LoVo (cell line): ENCODE measurements at places on chromosomes 2 and 18.

DNA sequence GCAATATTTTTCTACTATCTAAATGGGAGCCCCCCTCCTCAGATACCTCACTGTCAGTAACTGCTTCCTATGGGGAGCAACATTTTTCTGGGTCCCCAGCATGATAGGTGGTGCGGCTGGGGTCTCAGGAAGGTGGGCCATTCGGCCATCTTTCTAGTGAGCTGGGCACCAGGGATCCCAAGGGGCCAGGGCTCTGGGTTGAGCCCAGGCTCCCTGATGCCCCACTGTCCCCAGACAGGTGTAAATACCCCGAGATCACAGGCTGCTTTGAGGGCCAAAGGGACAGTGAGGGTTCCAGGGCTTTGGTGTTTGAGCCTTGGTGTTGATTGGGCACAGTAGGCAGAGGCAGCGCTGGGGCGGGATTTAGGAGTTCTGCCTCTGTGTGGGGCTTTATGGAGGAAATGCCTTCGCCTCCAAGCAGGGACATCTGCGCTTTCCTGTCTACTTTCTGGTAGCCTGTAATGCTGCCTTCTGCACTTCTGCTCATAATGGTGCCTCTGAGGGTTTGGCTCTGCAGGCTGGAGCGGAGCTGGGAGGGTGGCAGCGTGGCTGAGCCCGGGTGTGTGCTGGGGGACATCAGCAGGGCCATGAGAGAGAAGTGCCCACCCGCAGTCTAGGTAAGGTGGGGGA, 5.3 kb downstream of the ITM2C start:
- no peak for DNase-seq

GRCh38 chr18:45958027-45958426, 9.1 kb downstream of the EPG5 start:
- no peak for DNase-seq

DNA sequence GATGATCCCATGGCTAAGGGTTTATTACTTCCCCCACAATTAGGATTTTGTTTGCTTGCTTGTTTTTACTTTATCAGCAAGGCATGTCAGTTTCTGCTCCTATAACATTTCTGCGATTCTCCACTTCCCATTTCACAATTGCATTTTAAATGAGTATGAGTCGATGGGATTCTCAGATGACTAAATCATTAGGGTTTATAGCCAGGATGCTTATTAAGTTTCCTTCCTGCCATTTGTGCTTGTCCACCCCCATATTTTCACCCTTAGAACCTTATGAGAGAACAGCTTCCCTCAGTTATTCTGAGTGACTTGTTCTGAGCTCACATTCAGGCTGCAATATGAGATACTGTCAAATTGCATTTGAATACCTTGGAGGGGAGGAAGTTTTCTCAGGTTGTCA, 37.9 kb upstream of the C1GALT1C1L start:
- DNase-seq: no peak

GRCh38 chr2:35973132-35973736, 382.3 kb upstream of the CRIM1 start:
- DNase-seq: peak; percentile 7

GRCh38 chr2:11822746-11823451, 76.5 kb downstream of the LPIN1 start:
- DNase-seq: no peak

GRCh38 chr2:73895473-73895872, 2.7 kb downstream of the ACTG2 start:
- no peak for DNase-seq

DNA sequence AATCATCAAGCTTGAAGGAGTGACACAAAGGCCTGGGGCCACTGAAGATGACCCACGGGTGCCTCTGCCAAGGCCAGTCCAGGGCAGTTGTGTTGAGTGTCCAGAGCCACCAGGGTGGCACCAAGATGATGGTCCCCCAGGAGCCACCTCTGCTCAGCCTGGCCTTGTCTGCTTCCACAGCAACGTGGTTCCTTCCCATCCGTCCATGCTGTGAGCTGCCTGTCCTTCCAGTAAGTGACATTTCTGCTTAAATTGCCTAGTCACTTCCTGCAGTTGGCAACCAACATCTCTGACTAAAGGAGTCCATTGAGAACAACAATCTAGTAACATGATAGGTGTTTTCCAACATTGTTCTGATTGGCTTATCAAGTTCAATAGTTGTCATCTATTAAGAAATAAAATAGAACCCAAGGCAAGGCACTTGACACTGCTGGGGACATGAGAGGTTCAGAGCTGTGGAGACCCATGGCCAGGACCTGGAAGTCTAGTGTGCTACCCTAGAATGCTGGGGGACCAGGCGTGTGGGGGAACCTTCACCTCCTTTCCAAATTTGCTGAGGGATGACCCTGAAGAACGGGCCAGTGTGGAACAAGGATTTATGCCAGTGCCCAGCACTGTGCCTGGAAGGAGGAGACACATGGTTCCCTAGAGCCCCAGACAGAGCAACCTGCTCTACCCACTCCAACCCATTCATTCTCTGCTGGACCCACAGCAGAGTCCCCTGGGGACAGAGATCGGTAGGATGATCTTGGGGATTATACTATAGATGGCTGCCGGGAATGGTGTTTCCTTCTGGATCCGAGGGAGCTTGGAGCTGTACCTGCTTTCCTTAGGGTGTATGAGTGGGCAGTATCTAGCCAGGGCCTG, 98.9 kb upstream of the EPC2 start:
- no peak for DNase-seq

DNA sequence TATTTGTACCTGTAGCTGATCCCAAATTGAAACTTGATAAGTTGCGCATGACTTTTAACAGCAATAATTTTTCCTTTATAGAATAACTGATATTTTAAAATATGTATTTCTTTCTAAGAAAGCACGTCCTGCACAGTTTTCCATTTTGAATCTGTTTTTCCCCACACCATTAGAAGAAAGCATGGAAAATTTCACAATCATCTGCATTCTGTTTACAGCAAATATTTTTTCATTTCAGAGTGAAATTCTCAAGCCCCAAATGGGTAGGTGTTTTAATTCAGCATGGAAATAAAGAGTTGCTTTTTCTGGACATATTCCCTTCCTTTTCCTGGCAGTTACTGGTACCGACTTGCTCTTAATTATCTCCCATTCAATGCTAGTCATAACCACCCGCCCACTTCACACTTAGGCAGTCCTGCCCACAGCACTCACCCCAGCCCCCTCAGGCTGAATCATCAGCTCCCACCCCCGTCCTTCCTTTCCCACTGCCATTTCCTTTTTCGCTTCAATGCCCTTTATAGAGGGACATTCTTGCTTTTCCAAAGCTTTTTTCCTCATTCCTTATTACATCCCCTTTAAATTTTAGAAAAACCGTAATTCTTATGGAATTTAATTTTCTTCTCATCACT, 89.2 kb upstream of the GLS start:
- DNase-seq: peak; percentile 24

DNA sequence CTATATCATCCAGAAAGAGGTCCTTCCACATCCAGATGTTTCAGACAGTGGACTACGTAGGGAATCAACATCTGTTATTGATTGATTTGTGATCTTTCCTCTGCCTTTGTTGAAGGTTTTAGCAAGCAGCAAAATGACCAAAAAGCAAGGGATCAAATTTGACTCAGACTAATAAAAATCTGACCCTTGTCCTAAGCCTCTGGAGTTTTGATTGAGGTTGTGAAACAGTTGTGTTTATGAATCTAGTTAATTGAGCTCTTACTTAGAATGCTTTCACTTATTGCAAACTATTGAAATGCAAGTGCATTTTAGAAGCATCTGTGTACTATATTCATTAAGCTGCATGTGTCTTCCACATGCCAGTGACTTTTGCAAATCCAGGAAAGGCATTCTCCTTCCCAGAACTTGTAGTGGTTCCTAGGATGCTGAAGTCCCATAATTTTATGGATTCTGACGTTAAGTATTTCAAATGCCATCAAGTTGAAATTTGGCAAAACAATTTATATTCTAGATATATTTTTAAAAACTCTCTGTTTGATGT, 116.0 kb downstream of the MTX2 start:
- no peak for DNase-seq

DNA sequence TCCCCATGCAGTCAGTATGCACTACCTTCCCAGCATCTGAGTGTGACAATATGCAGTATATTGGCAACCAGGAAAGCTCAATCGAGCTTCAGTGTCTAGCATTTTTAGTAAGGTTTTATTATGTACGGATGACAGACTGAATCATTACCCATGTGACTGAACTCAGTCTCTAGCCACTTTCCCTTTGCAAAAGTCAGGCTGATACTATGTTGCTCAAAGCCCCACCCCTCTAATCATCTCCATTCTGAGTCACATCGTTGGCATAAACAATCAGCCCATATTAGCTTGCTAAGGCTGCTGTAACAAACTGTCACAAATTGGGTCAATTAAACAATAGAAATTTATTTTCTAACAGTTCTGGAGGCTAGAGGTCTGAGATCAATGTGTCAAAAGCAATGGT, 25.8 kb upstream of the SRD5A2 start:
- no peak for DNase-seq

DNA sequence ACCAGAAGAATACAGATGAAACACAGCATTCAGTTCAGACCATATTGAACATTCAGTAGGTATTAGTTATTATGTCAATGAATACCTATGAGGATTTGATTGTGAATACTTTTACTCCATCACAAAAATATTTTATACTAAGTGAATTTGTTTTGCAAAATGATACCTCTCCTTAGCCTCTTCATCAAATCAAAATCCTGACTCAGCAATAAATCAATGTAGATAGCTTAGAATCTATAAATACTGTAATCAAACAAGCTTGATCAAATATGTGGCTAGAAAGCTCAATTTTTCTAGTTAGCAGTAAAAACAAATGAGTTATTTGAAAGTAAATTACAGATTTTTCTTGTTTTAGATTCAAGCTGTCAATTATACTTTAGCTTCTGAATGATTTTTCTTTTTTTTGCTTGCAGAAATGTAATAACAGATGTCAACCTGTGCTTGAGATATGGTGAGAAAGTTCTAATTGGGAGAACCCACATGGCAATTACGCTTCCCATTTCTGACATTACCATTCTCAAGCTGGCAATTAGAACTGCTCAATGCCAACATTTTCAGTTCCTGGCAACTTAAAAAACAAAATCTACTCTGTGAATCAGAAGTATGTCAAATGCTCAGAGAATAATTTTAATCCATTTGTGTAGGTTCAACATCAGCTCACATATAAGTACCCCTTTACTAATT, 109.6 kb downstream of the PRELID3A start:
- DNase-seq: no peak

DNA sequence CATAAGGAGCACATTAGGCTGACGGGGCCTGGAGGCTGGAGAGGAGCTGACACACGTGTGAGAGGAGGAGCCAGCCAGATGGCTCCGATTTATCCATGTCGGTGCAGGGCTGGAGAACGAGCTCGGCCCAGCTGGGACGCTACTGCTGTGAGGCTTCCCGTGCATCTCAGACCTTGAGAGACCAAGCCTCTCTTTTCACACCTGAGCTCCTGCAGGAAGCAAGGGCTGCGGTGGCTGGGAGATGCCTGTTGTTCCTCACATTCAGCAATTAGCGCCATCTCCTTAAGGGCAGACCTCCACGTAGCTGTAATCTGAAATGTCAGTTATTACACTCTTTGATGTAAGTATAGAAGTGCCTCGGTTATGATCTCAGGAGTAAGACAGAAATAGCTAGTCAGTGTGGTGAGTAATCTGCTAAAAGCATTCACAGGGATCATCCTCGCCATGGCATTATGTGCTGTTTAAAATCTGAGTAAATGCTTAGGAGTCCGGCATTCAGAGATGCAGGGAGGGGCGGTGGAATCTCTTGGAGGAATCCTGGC, 107.9 kb downstream of the PRKCE start:
- no peak for DNase-seq

- DNase-seq: no peak
Measured at GRCh38 chr18:9042766-9043481, 59.6 kb upstream of the NDUFV2 start.

- no peak for DNase-seq
Measured at GRCh38 chr2:240787521-240788472, 32.2 kb downstream of the KIF1A start.

- no peak for DNase-seq
Measured at GRCh38 chr2:18180031-18180610, 301.7 kb downstream of the KCNS3 start.

- DNase-seq: no peak
Measured at GRCh38 chr2:126642031-126642430, 13.9 kb upstream of the GYPC start.

DNA sequence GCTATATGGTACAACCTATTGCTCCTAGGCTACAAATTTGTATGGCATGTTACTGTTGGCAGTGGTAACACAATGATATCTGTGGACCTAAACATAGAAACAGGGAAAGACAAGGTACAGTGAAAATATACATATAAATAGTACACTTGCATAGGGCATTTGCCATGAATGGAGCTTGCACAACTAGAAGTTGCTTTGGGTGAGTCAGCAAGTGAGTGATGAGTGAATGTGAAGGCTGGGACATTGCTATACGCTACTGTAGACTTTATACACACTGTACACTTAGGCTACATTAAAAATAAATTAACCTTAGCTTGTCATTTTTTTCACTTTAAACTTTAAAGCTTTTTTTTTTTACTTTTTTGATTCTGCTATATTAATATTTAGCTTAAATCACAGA, 500.0 kb upstream of the SETBP1 start:
- DNase-seq: no peak

GRCh38 chr18:32208577-32208976, 18.7 kb downstream of the MEP1B start:
- no peak for DNase-seq
